ENCODE measurements at places on chromosomes 3 and 15.

GRCh38 chr3:141643796-141644195 is 94.3 kb upstream of the RNF7 start:
- DNase-seq: no peak

- no peak for DNase-seq
These were observed 46.0 kb downstream of the TEX9 start for GRCh38 chr15:56411122-56411749.

GRCh38 chr3:141457624-141458236 is 29.1 kb upstream of the RASA2 start:
- no peak for DNase-seq

DNA sequence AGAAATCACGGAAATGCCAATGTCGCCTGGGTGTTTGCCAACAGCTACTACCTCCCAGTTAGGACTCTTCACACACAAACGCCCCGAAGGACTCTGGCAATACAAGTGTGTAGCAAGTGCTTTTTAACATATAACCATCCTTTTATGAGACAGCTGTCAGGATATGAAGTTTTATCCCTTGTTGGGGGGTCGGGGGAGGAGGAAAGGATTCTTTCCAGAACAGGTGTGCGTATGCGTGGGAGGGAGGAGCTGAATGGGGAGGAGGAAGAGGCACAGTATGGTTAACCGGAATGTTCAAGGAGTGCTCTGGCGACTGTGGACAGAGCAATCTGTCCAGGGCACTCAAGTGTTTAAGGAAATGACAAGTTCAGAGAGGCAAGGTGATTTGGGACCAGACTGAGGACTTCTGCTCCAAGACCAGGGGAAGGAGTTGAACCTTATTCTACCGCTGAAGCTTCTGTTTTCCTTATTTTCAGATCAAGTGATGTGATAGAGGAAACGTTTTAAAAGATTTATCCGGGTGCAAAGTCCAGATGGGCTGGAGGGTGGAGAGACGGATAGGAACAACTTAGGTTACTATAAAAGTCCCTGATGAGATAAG is 1.3 kb downstream of the TSPAN3 start:
- no peak for DNase-seq

DNA sequence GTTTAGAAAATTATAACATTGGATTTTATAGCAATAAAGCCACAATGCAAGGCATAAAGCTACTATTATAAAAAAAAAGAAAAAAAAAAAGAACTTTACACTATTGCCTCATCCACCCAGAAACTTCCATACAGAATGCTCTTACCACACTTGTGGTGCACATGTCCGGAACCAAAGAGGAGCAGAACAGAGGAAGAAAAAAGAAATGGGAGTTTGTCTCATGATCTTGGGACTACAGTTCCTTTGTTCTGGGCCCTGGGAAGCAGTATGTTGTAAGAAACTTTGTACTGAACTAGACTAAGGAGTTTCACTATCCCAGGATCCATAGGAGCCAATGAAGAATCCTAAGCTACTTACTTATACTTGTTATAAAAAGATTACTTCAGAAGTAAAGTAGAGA is 36.1 kb downstream of the FMN1 start:
- DNase-seq: no peak

DNA sequence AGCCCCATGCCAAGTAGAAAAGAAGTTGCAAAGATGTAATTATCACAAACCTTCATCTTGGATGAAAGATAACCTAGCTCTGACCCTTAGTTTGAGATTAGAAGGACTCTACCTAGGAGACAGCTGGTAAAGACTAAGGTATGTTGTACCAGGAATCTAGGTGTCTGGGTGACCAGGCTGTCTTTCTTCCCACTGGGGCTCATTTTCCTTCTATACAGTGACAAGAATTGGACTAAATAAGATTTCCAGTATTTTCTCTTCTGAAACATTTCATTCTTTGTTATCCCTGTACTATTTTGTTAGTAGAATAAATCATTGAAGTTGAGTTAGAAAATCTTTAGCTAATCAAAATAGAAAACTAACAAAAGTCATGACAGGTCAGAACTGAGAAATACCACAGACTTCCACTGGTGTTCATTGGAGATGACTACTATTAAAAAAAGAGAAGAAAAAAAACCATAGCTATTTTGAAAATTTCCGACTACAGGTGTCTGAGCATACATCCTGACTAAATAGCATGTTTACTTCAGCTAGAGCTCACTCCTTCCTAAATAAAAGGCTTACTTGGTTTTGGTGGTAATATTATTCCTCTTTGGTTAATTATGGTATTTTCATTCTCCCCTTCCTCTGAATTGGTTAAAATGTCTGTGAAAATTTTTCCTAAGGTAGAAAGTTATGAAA is 10.1 kb downstream of the TGFBR2 start:
- no peak for DNase-seq

DNA sequence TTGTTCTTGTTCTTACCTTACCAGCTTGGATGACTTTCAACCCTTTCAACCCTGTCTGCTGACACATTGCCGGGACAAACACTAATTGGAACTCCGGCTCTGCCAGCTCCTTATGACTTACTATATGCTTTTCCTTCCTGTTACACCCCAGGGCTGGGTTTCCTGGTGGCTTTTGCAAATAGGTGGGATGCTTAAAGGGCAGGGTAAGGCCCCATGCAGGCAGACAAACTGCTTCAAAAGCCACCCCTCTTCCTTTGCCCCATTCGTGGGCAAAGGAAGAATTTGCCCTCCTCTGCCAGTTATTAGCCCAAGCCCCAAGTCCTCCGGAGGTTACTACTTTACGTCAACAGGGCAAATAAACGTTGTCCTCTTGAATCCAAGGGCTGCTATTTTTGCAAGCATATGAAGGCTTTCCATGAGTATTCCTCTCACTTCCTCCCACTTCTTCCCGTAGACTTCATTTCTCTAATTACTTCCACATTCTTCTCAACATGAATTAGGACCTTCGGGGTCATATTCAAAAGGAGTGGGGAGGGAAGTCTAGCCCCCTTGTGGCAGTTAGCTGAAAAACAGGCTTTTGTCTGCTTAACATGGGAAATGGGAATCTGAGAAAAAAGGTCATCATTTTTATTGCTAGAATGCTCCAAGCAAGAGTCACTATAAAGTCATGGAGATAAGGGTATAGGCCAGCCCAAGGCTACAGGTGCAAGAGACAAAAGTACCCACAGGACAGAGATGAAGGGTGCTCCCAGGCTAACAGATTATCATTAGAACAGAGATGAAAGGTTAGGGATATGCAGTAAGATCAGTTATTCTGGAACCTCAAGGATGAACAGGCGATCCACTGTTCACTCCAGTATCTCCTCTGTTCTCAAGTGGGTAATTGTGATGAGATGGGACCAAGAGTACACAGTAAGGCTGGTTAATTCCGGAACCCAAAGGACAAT is 56.3 kb upstream of the FSTL1 start:
- DNase-seq: no peak

GRCh38 chr3:134609821-134610431 is 40.9 kb downstream of the KY start:
- DNase-seq: no peak

- DNase-seq: no peak
These were observed 55.3 kb downstream of the CCR4 start for GRCh38 chr3:33006571-33007286.
